ENCODE measurements at places on chromosomes 2 and 18.

GRCh38 chr18:5546660-5547059 is 2.9 kb upstream of the EPB41L3 start:
- peak; percentile 30 for DNase-seq

DNA sequence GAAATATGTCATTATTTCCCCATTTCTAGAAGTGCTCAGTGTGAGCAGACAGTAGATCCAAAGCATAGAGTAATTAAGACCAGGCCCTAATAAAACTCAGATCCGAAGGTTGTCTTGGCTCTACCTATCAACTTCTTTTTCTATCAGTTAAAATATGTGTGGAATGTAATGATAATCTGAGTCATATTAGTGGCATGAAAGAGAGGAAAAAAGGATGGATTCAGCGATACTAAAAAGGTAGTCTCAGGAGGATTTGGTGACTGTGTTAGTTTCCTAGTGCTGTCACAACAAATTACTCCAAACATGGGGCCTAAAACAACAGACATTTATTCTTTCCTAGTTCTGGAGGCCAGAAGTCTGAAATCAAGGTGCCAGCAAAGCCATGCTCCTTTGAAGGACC is 103.7 kb upstream of the NABP1 start:
- no peak for DNase-seq

DNA sequence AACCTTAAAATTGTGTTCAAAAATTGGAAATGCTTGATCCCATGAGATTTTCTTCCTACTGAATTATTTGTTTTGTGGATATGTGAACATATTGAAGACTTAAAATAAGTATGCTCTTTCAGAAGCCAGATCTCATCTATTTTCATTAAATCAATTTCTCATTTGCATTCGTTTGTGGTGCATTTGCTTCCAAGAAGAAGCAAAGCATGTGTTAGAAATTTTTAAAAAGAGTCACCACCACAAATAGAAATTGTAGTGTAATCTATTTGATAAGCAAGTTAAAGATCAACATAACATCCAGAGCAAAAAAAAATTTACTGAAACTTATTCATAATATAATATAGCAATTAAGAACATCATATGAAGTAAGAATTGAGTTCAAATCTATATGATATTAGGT is 300.9 kb upstream of the SYT4 start:
- no peak for DNase-seq

DNA sequence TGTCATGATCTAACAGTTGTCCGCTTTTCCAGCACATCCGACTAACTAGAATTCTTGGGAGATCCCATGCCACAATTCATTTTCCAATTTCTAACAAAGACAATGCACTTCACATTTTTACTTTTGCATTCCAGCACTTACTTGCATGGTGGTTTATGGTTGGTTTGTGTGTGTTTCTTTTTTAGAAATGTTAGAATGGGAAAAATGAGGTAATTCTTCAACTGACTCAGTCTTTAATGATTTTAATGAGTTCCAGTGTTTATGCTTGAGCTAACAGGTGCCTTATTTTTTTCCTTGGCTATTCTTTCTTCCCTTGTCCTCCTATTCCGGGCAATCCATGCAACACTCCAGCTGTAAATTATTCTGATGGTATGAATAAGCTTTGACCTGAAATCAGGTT is 46.4 kb downstream of the SLC8A1 start:
- no peak for DNase-seq

GRCh38 chr18:26741048-26741447 is 124.5 kb downstream of the AQP4 start:
- DNase-seq, result no peak

DNA sequence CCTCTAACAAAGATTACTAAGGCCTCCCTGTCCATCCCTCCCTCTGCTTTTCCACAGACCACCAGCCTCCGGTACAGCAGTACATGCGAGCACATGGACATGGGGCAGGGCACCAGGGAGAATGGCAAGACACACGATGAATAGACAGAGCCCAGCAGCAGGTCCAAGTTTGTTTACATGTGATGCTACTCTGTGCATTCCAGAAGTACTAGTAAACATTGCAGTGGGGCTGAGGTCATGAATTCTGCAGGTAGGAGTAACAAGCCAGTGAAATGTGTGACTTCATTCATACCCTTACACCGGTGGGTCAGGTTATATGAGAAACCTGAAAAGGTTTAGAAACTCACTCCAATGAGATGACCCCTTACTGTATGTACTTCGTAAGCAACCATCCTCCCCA is 205.7 kb downstream of the BCL11A start:
- no peak for DNase-seq

DNA sequence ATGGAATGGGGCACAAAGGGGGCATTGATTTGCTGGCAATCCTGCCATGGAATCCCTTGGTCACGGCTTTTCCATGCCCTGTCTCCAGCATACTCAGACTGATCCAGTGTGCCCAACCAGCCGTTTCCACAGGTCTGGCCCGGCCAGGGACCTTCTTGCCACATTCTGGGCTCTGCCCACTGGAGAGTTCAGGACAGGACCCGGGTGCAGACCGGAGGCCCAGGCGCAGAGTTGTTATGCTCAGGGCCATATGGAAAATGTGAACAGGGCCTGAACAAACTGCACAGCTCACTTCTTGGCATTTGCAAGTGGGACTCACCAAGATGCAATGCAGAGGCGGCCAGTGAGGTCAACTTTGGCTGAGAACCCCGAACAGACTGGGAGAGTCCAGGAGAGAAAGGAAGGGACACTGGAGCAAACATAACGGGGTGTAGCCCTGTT is 15.6 kb upstream of the ASAP2 start:
- no peak for DNase-seq

- DNase-seq, result no peak
These were observed 807.8 kb downstream of the DSC3 start for GRCh38 chr18:30234755-30235154.

DNA sequence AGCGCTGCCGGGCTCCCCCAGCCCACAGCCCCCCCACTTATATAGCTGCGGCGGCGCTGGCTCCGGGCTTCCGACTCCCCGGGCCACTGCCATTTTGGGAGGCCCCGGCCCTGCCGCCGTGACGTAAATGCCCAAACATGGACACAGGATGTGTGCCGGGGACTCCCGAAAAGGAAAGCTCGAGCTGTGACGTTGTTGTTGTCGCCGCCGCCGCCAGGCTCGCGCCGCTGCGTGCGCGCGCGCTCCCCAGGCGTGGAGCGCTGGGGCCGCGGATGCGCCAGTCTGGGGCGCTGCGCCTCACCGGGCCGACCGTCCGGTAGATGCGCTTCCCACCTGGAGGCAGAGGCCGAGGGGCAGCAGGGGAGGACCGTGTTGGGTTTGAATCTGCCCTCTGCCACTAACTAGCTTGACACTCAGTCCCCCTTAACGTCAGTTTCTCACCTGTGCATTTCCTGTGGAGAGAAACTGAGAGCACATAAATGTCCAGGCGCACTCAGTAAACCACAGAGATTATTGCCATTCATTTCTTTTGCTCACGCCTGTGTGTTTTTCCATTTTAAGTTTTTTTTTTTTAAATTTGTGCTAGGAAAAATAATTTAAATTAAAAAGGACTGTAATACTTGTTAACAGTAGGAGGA is at the start of gene EGR4:
Gene EGR4 (minus strand): TSS at position 15 of the 638 bp plus-strand sequence. CDS start 231 bp downstream, outside the sequence.
- no peak for DNase-seq

- DNase-seq, result peak; percentile 31
These were observed 34.5 kb upstream of the RAB31 start for GRCh38 chr18:9673296-9674251.

GRCh38 chr18:52963481-52963880 is 623.5 kb downstream of the DCC start:
- DNase-seq, result no peak

DNA sequence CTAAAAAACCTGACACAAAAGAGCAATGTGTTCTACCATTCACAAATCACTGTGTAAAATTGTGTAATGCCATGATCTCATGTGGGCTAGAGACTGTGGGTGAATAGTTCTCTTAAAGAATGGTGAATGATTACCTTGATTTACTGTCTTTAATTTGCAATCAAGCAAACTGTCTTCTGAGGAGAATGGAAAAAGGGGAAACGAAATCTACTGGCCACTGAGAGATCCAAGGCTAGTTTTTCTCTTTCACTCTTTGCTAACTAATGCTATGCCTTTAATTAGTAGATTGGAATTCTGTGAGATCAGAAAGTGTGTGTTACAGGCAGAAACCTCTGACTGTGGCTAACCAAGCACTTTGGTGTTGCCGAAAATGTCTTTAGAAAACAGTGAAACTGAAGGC is 422.7 kb downstream of the TGIF1 start:
- DNase-seq, result no peak

DNA sequence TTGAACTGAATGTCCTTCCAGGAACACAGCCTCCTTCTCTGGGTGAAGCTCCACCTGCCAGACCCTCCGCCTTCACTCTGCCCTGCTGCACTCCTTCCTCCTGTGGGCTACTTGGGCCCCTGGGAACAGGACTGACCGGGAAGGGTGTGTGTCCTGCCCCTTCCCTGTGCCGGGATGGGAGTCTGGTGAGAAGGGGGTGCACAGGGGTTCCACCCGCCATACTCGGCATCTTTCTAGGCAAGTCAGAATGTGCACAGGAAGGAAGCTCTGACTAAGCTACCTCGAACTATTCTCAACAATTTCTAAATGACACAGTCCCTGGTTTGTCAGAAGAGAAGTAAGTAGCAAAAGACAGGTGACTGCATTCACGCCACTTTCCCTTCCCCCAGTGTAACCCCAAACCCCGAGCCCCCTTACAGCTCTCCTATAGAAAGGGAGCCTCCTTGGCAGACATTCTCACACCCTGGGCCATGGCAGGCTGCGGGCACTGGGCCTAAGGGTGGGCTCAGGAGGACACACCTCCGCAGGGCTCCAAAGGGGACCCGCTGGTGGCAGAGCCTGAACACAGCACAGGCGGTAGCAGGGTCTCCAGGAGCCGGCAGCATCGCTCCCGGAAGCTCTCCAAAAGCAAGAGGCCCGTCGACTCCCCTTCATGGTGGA is 184.1 kb downstream of the HDAC4 start:
- DNase-seq, result no peak

- no peak for DNase-seq
These were observed 88.9 kb downstream of the DAW1 start for GRCh38 chr2:227960317-227960716.

GRCh38 chr2:133489641-133490410 is 78.4 kb downstream of the NCKAP5 start:
- no peak for DNase-seq

DNA sequence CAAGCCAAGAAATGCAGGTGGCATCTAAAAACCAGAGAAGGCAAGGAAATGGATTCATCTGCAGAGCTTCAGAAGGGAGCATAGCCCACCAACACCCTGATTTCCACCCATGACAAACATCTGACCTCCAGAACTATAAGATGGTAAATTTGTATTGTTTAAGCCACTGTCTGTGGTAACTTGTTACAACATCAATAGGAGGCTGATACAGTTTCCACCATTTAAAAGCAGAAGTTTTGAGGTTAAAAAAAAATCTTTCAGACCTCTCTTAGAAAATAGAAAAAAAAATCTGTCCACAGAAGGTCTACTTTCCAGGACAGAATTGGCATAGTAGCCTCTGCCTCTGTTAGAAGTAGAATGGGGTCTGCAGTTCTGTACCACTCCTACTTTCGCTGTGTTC is 37.2 kb downstream of the SLC40A1 start:
- no peak for DNase-seq

DNA sequence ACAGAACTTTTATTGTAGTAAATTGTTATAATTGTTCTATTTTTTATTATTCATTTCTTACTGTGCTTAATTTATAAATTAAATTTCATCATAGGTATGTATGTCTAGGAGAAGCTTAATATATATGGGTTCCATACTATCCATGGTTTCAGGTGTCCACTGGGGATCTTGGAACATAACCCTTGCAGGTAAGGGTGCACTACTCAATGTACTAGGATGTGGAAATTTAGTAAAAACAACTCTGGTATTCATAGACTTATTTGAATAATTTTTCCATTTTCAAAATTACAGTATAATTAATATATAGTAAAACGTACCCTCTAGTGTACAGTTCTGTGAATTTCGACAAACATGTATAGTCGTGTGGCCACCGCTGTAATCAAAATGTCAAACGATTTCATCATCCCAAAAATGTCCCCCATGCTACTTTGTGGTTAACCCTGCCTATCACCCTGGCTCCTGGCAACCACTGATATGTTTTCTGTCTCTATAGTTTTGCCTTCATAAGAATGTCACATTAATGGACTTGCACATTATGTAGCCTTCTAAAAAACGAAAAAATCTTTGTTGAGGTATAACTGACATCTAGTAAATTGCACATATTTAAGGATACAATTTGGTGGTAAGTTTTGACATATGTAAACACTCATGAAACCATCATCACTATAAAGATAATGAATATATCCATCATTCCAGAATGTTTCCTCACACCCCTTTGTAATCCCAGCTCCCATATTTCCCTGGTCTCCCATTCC is 45.7 kb downstream of the ARL5A start:
- DNase-seq, result no peak

DNA sequence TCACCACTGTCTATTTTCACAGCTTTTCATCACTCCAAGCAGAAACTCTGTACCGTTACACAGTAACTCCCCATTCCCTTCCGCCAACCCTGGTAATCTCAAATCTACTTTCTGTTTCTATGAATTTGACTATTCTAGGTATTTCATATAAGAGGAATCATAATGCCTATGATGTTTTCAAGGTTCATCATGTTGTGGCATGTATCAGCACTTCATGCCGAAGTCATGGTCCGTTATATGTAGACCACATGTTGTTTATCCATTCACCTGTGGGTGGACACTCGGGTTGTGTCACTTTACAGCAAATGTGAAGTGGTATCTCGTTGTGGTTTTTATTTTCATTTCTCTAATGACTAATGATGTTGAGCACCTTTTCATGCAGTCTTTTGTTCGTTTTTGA is 21.6 kb downstream of the CPSF3 start:
- no peak for DNase-seq

- no peak for DNase-seq
These were observed 120.8 kb downstream of the MCFD2 start for GRCh38 chr2:46794693-46795317.

- DNase-seq, result no peak
These were observed 105.1 kb downstream of the NUP35 start for GRCh38 chr2:183229386-183229785.

- no peak for DNase-seq
These were observed 18.8 kb upstream of the FN1 start for GRCh38 chr2:215454519-215455246.

DNA sequence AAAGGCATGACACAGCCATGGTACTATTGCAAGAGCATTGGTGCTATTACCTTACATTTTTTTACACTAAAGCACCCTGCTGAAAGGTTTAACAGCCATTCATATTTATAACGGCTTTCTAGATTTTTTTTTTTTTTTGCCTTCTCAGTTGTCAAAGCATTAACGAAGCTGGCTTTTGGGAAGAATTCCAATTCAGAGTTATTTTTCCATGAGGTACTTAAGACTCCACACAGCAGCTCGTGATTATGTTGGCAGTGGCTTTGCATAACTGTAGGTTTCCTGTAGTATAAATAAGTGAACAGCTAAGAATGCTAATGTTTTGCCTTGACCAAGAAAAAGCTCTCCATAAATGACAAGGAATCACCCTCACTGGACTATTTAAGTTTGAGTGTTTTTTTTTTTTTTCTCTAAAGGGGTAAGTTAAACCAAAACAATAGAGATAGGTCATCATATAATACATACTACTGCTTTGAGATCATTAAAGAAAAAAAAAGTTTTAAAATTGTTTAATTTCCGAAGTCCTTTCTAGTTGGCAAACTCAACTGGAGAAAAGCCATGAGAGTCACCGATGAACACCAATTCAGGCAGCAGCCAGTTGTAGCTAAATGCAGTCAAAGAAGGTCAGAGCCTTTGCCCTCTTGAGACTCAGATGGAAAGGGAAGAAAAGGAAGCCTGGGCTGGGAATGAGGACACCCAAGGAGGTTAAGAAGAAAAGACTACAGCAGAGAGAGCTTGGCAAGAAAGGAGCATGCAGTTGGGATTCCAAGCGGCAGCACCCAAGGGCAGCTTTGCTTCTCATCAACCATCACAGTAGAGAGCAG is 187.4 kb upstream of the NCKAP5 start:
- no peak for DNase-seq

All from NCI-H524 treated with DMSO at 0.1 percent for 48 hours (cell line).